ENCODE measurements at places on chromosomes 2 and 18. TPM values are rescaled to one million over a fixed set of nuclear protein-coding genes. Genes with fewer than 3 reads are reported as not detected.

Gene PCARE
- total RNA-seq = not detected

Gene KIAA2012
- total RNA-seq = not detected

Gene ANTXR1
- 56.7 TPM for total RNA-seq

Gene MAP4K4
- 29.4 TPM for total RNA-seq

Gene SERPINB7
- 301 TPM for total RNA-seq

Gene HOXD8
- total RNA-seq = 8.9 TPM

Gene REG1B
- total RNA-seq = not detected

Gene SPP2
- total RNA-seq = not detected

Gene C2orf74
- total RNA-seq = 4.9 TPM

Gene TDRD15
- not detected for total RNA-seq

All from lower leg skin (tissue), 4 donors.